NCI-H526 treated with DMSO at 0.1 percent for 48 hours (cell line): ENCODE measurements at places on chromosomes 3 and 15.

- peak; percentile 92 for DNase-seq
Measured at GRCh38 chr3:45841757-45842491, at the start of gene LZTFL1. LZTFL1 (minus strand) TSS chr3:45842119; CDS start chr3:45841991, 128 bp downstream.

DNA sequence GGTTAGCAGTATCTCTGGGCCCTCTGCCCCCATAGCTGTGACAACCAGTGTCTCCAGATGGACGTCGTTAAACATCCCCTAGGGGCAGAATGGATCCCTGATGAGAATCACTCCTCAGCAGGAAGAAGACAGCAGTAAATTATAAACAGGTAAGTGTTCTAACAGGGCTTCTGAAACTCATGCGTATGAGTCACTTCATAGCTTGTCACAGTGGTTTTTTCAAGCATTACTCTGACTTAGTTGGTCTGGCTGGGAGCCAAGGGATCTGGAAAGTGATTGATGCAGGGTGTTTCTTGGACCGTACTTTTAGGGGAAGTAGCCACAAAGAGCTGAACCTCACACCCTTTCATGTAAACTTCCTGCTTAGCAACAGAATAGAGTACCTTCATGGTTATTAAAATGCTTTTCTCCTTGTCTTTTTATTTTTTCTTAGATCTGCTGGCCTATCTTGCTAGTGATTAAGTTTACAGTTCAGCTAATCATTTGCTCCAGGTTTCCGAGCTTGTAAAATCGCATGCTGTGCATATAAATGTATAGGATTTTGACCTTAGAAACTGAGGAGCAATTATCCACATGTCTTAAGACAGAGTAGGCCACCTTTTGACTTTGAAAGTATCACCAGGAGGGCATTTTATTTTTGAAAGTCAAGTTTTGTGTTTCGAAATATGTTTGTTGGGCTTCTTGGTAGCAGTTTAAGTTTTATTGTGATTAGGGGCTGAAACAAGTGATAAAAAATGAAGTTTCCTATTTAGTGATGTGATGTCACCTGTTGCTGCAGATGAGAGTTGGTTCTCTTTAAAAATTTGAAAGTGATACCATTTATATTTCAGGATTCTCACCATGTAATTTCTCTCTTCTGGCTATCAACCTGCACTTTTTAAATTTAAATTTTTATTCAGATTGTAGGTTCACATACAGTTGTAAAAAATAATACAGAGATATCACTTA, 333.9 kb downstream of the PTPRG start:
- DNase-seq: no peak

- DNase-seq: no peak
Measured at GRCh38 chr3:142779591-142779990, 55.8 kb downstream of the TRPC1 start.

DNA sequence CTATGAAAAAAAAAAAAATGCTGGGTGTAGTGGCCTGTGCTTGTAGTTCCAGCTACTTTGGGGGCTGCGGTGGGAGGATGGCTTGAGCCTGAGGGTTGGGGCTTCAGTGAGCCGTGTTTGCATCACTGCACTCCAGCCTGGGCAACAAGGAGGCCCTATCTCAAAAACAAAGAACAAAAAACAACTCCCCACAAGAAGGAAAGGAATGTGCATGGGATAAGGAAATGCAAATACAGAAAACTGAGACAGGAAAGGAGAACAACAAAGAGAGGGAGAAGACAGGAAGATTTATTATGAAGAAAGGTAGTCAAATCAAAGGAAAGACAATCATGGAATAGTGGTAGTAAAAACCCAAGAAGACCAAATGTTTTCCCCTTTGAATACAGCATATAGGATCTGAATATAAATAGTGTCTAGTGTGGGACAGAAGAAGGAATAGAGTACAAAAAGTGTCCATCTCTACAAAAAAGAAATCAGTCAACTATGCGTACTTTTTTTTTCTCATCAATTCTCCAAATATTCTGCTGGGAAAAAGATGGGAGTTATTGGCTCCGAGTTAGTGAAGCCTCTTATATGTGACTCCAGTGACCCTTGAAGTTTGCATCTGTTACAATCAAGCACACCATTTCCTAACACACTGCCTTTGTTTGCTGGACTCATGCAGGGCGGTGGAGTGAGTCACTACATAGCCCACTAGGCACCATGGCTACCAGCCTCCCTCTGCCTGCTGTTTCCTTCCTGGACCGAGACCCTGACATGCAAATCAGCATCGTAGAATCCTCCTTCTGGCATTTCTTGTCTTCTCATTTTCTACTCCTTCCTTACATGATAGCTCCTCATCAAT, 101.2 kb upstream of the PTX3 start:
- DNase-seq: no peak

- no peak for DNase-seq
Measured at GRCh38 chr15:72222393-72222792, 8.6 kb downstream of the PKM start.

DNA sequence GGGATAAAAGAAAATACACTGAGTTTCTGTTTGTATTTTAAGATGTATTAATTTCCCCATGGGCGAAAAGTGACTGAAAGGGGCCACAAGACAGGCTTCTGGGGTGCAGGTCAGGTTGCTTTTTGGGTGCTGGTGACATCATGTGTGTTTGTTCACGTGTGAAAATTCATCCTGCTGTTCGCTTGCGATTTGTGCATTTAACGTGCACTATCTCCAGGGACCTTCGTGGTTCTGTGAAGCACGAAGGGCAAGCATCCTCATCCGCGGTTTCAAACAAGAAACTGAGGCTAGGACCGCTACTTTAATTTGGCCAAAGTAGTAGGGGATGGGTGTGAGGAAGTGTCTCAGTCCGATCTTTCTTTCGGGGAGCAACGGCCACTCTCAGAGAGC, 1.6 kb upstream of the SMAD6 start:
- no peak for DNase-seq

GRCh38 chr15:96165775-96166174, 164.7 kb upstream of the NR2F2 start:
- DNase-seq: no peak

DNA sequence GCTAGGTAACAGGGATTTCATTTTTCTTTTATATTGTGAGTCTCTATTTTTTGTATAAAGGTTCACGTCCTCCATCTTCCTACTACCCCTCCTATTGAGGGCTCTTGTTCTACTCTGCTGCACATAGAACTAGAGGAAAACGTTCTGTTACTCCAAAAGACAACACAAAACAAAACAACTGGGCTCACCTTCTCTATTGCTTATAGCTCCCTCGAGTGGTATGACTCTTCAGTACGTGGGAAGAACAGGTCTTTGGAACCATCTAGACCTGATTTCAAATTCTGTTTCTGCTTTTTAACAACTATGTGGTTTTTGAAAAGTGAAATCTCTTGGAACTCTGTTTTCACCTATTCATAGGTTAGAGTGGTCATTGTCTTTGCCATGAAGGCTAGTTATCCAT, 515.3 kb downstream of the SOX2 start:
- DNase-seq: no peak

GRCh38 chr3:16177962-16178627, 3.6 kb downstream of the GALNT15 start:
- DNase-seq: no peak

- DNase-seq: no peak
Measured at GRCh38 chr15:30929982-30930381, 26.3 kb downstream of the FAN1 start.

- DNase-seq: no peak
Measured at GRCh38 chr3:156207802-156208685, 87.7 kb downstream of the KCNAB1 start.

DNA sequence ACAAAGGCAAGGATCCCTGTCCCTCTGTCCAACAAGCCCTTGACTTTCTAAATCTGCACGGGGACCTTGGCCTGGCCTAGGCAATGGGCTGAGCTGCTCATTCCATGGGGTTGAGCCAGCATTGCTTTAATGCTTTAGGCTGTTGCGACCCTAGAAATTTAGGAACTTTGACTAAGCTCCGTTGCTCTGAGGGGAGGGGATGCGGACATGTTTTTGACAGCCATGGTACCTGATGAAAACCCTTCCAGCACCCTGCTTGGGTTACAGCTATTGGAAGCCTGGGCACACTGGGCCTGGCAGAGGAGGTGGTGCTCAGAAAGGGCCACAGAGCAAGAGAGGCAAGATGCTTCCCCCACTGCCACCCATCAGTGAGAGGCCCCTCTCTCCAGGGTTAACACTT, 37.1 kb downstream of the SYNM start:
- DNase-seq: no peak

GRCh38 chr15:88258093-88258641, 1.6 kb upstream of the NTRK3 start:
- no peak for DNase-seq

DNA sequence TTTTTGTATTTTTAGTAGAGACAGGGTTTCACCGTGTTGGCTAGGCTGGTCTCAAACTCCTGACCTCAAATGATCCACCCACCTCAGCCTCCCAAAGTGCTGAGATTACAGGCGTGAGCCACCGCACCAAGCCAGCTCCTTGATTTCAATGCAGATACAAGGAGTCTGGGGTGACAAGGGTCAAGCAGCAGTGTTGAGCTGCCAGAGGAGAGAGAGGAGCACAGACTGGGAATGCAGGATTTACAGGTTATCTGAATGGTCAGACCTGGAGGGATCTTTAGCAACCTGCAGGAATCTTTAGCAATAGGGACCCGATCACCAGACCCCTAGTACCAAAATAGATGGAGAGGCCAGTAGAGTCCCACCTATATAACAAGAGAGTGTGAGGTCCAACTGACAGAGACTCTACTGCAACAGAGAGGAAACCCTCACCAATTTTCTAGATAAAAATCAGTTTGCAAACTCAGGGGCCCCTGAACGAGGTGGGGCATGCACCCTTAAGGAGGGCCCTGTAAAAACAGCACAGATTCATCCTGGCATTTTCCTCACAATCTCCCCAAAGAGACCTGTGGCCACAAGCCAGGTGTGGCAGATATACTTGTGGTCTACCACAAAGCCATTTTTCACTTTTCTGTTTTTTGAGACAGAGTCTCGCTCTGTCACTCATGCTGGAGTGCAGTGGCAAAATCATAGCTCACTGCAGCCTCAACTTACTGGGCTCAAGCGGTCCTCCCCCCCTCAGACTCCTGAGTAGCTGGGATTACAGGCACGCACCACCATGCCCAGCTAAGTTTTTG, 10.7 kb upstream of the SHISA5 start:
- no peak for DNase-seq

GRCh38 chr15:72521682-72522081, 47.6 kb downstream of the ARIH1 start:
- no peak for DNase-seq

DNA sequence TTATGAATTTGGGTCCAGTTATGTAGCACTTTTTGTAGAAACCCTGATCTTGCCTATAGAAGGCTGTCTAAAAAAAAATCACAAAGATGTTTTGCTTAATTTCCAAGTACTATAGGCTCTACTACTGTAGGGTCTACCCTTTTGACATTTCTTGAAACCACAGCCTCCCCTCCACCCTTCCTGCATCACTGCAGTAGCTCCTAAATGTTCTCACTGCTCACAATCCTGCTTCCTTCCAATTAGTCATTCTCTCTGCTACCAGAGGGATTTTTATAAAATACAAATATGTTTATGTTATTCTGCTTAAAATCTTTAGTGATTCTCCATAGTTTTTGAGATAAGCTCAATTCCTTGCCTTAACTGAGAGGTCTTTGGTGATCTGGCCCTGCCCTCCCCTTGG, 114.0 kb downstream of the CYP19A1 start:
- no peak for DNase-seq

- DNase-seq: no peak
Measured at GRCh38 chr15:92112180-92112579, 258.7 kb downstream of the SLCO3A1 start.

DNA sequence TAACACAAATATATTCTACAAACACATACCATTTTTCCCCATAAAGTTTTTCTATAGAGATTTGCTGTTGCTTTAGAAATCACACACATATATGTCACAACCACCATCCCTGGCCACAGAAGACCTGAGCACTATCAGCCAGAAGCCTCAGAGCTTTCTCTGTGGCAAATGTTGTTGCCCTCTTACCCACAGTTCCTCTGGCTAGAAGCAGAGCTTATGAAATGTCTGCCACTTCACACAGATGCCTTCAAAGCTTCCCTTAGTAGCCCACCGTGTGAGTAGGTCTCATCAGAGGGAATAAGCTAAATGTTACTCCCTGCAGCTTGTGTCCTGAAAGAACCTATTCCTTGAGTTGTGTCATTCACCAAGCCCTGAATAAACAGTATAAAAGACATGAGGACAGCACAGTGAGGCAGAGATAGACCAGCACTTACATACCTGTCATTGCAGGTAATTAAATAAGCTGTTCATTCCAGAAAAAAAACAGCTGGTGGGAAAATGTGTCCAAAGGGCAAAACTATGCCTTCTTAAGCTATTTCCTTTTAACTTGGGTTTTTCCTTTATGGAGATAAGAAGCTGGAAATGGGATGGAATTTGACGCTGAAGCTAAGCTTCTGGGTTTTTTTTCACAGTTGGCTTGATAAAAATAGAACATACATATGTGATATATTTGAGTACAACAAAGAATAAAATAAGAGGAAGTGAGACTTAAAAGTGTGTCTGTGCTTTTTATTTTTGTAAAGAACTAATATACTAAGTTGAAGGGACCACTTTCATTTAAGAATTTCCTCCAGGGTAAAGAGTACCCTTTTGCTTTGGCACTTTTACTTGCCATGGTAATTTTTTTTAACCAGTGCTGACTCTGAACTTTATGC, 391.4 kb downstream of the KCNH8 start:
- DNase-seq: no peak

DNA sequence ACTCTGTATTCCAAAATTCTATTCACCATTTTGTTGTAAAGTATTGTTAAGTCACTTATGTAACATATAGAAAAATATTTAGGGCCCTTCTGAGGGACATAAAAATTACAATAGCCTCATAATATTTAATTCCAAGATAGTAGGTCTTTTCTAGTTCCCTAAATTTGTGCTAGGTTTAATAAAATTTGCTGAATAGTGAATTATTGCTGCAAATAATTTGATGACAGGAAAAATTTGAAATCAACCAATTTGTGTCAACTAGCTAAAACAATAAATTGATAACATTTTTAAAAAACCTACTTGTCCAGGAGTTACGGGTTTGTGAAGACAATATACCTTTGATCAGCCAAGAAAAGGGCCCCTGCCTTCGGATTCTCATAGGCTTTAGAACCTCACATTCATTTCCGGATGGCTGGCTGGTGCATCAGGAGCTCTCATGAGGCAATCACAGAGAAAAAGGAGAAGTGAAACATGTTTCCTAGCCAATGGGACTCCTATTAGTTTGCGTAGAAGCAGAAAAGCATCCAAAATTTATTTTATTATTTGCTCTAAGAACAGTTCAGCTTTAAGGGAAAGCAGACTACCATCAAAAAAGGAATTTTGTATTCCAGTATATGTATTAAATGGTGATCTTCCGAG, 177.2 kb downstream of the LRRC3B start:
- DNase-seq: no peak

- no peak for DNase-seq
Measured at GRCh38 chr3:98457543-98457942, 5.5 kb upstream of the OR5K1 start.

- DNase-seq: no peak
Measured at GRCh38 chr3:149639093-149639486, 18.7 kb downstream of the WWTR1 start.

- no peak for DNase-seq
Measured at GRCh38 chr3:69532547-69533224, 146.8 kb upstream of the FRMD4B start.

- DNase-seq: no peak
Measured at GRCh38 chr3:134059035-134059601, 29.4 kb upstream of the SLCO2A1 start.

- DNase-seq: no peak
Measured at GRCh38 chr3:87351937-87352336, 75.6 kb upstream of the POU1F1 start.

GRCh38 chr3:165918657-165918979, 81.4 kb upstream of the BCHE start:
- no peak for DNase-seq

GRCh38 chr15:46151786-46152185, 517.0 kb downstream of the SQOR start:
- no peak for DNase-seq
